Activated naive CD4-positive, alpha-beta T cell treated with anti-CD3 and anti-CD28 coated beads, Interleukin-2, amount 10 ng/mL, durations not matched to agents 7 days and 5 days (primary cell): ENCODE measurements at places on chromosomes 12 and 14.

GRCh38 chr12:31491841-31492598 lies 98.9 kb downstream of the DENND5B start:
- H3K36me3 ChIP-seq, result no peaks in the 10 kb centered on the region
- no peaks in the 10 kb centered on the region for H3K4me1 ChIP-seq
- peaks cover 3% of the 10 kb centered on the region for H3K27me3 ChIP-seq
- H3K4me3 ChIP-seq, result no peak overlapping the region

- no peak for DNase-seq
- H3K4me3 ChIP-seq, result no peak overlapping the region
- H3K27me3 ChIP-seq, result no peaks in the 10 kb centered on the region
- H3K4me1 ChIP-seq, result no peaks in the 10 kb centered on the region
- no peak overlapping the region for H3K27ac ChIP-seq
Observed at GRCh38 chr14:66426451-66426850, 59.7 kb upstream of the CCDC196 start.

GRCh38 chr12:30440826-30441602 lies 254.7 kb downstream of the IPO8 start:
- H3K27ac ChIP-seq, result no peak overlapping the region
- no peak for DNase-seq
- H3K4me1 ChIP-seq, result no peaks in the 10 kb centered on the region

GRCh38 chr14:24838945-24839616 lies 205.1 kb upstream of the GZMB start:
- H3K4me3 ChIP-seq, result no peak overlapping the region
- H3K27ac ChIP-seq, result no peak overlapping the region
- H3K27me3 ChIP-seq, result peaks cover 5% of the 10 kb centered on the region

DNA sequence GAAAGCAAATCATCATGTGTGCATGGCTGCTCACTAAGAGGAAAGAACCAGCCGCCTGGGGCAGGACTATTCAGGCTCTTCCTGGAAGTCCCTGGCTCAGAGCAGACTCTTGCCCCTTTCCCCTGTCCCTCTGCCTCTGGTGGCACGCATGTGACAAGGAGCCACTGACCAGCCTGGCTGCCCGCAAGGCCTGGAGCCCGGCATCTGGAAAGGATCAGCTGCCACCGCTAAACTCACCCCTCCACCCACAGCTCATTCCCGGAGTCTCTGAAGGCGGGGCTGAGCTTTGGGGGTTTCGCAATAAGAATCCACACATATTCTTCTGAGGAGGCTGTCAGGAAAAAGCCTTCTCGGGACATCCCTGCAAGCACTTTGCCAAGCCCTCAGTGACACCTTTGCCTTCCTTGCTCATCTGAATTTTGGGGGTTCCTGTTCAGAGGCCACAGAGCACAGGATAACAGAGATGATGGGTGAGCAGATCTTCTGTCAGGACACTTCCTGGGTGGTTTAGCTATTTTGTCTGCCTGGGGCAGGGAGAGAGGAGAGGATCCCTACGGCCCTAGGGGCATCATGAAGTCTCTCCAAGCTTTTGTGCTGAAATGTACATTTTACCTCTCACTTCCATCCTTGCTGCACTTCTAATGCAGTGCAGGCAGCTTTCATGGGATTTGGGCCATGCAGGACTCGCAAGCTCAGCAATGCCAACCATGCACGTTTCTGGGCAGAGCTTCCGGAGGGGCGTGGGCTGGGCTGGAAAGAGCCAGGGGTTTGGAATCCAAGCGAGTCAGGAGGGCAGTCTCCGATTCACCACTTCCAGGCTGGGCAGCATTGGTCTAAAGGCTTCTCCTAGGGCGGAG lies 124.8 kb upstream of the MAP1LC3B2 start:
- no peak overlapping the region for H3K4me3 ChIP-seq
- H3K27me3 ChIP-seq, result peaks cover 17% of the 10 kb centered on the region
- no peaks in the 10 kb centered on the region for H3K36me3 ChIP-seq
- no peak for DNase-seq

GRCh38 chr12:130563323-130563722 lies 152.8 kb downstream of the RIMBP2 start:
- no peaks in the 10 kb centered on the region for H3K27me3 ChIP-seq
- no peak overlapping the region for H3K27ac ChIP-seq
- no peaks in the 10 kb centered on the region for H3K4me1 ChIP-seq
- no peak overlapping the region for H3K4me3 ChIP-seq

DNA sequence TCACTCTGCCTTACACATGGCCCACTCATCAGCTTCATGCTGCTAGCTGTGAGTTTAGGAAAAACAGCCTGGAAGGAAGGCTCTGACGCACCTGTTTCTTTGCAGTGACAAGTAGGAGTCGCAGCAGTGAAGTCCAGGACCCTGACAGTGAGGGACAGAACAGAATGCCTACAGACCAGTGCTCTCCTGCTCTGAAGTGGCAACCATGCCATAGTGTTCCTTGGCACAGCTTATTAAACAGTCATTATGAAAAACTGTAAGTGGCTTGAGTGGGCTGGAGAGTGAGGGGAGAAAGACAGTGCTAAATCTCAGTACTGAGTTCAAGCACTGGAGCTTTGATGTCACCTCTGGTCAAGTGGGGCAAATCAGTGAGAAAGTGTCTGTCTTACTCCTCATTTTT lies 61.7 kb downstream of the MYRFL start:
- H3K27me3 ChIP-seq, result peaks cover 22% of the 10 kb centered on the region
- H3K4me1 ChIP-seq, result no peaks in the 10 kb centered on the region
- H3K27ac ChIP-seq, result no peak overlapping the region
- no peak overlapping the region for H3K4me3 ChIP-seq

DNA sequence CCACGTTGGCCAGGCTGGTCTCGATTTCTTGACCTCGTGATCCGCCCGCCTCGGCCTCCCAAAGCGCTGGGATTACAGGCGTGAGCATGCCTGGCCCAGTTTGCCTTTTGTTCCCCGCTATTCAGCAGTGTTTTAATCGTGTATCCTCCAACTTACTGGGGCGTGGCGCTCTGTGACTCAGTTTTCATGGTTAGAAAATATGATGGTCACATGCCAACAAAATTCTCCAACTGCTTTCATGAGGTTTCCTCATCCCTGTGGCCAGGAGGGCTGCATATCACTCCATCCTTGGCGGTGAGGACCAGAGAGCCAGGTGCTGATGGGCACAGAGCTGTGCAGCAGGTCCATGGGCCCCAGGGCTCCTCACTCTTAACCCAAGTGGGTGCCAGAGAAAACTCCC lies 33.0 kb upstream of the PRMT8 start:
- DNase-seq, result no peak
- peaks cover 67% of the 10 kb centered on the region for H3K27me3 ChIP-seq
- H3K4me1 ChIP-seq, result peaks cover 11% of the 10 kb centered on the region
- H3K27ac ChIP-seq, result no peak overlapping the region

GRCh38 chr12:93127582-93128331 lies 198.7 kb upstream of the EEA1 start:
- no peaks in the 10 kb centered on the region for H3K4me1 ChIP-seq
- H3K4me3 ChIP-seq, result no peak overlapping the region
- no peaks in the 10 kb centered on the region for H3K36me3 ChIP-seq

DNA sequence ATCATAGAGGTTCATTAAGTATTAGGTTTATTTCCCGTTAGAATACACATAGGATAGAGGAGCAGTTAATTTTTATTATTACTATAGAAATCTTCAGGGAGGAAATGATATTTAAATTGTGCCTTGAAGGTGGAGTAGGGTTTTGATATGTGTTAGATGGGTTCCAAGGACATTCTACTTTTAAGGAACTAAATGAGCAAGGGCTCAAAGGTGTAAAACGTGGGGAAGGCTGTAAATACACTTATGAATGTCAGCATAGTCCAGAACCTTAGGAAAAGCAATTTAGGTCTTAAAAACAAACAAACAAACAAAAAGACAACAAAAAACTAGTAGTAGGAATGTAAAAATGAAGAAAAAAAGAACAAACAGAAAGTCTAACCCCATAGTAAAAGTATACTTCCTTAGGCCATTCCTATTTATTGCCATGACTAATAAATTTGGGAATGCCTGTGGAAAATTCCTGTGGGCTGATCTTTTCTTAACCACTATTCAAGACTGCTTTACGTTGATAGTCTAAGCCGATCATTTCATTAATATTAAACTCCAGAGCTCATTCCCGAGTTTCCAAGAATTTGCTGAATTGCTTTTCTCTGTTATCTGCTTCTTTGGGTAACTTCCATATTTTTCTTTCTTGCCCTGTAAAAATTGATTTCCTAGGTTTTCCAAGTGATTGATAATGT lies 180.3 kb downstream of the RAD51B start:
- no peaks in the 10 kb centered on the region for H3K27me3 ChIP-seq
- H3K4me1 ChIP-seq, result no peaks in the 10 kb centered on the region
- no peak overlapping the region for H3K4me3 ChIP-seq
- no peak for DNase-seq
- no peak overlapping the region for H3K27ac ChIP-seq

GRCh38 chr14:34007902-34008301 lies 57.0 kb upstream of the EGLN3 start:
- H3K27ac ChIP-seq, result no peak overlapping the region
- peaks cover 10% of the 10 kb centered on the region for H3K36me3 ChIP-seq
- H3K4me1 ChIP-seq, result peaks cover 12% of the 10 kb centered on the region

DNA sequence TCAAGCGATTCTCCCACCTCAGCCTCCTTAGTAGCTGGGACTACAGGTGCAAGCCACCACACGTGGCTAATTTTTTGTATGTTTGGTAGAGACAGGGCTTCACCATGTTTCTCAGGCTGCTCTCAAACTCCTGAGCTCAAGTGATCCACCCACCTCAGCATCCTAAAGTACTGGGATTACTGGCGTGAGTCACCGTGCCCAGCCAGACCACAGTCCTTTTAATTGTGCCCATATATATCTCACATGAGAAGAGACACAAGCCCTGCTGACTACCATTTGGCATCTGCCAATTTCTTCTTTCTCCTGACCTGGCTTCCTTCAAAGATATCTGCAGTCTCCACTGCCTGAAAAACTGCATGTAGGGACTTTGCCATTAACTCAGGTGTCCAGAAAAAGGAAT lies 142.5 kb downstream of the DPY19L2 start:
- no peak overlapping the region for H3K27ac ChIP-seq
- no peaks in the 10 kb centered on the region for H3K36me3 ChIP-seq
- H3K27me3 ChIP-seq, result no peaks in the 10 kb centered on the region
- no peaks in the 10 kb centered on the region for H3K4me1 ChIP-seq

- no peaks in the 10 kb centered on the region for H3K27me3 ChIP-seq
- H3K36me3 ChIP-seq, result peaks cover 33% of the 10 kb centered on the region
- H3K4me1 ChIP-seq, result no peaks in the 10 kb centered on the region
- H3K4me3 ChIP-seq, result no peak overlapping the region
Observed at GRCh38 chr14:75751296-75751695, 90.2 kb downstream of the TTLL5 start.

- DNase-seq, result no peak
- H3K36me3 ChIP-seq, result peaks cover 11% of the 10 kb centered on the region
- H3K27ac ChIP-seq, result no peak overlapping the region
- H3K4me3 ChIP-seq, result no peak overlapping the region
- peaks cover 9% of the 10 kb centered on the region for H3K4me1 ChIP-seq
Observed at GRCh38 chr14:68910540-68910939, 68.6 kb downstream of the ACTN1 start.

GRCh38 chr14:37384870-37385596 lies 187.3 kb downstream of the MIPOL1 start:
- H3K27ac ChIP-seq, result no peak overlapping the region
- DNase-seq, result no peak
- H3K4me1 ChIP-seq, result no peaks in the 10 kb centered on the region
- H3K27me3 ChIP-seq, result no peaks in the 10 kb centered on the region
- no peaks in the 10 kb centered on the region for H3K36me3 ChIP-seq

- no peak overlapping the region for H3K27ac ChIP-seq
- H3K27me3 ChIP-seq, result peaks cover 10% of the 10 kb centered on the region
- no peak overlapping the region for H3K4me3 ChIP-seq
- no peak for DNase-seq
- no peaks in the 10 kb centered on the region for H3K36me3 ChIP-seq
Observed at GRCh38 chr14:76430017-76430416, 54.1 kb downstream of the ESRRB start.

DNA sequence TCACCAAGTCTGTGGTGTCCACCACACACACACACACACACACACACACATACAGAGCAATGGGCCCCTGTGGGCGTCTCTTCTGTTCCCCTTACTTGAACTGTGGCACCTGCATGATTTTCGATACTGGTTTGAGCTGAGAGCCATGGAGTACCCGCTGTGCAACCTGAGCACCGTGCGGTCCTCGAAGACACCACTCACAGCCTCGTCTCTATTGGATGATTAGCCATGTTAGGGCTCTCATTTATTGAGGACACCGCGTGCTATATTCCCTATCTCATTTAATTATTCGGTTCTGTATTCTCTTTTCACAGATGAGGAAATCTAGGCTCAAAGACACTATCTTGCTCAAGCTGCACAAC lies 623 bp upstream of the C14orf132 start:
- no peak overlapping the region for H3K27ac ChIP-seq
- DNase-seq, result no peak
- H3K4me3 ChIP-seq, result peak overlapping the region; percentile 60
- no peaks in the 10 kb centered on the region for H3K36me3 ChIP-seq
- H3K27me3 ChIP-seq, result peaks cover 41% of the 10 kb centered on the region

- no peak for DNase-seq
- no peaks in the 10 kb centered on the region for H3K4me1 ChIP-seq
- H3K27me3 ChIP-seq, result peaks cover 77% of the 10 kb centered on the region
- H3K27ac ChIP-seq, result no peak overlapping the region
- H3K4me3 ChIP-seq, result no peak overlapping the region
- H3K36me3 ChIP-seq, result no peaks in the 10 kb centered on the region
Observed at GRCh38 chr12:47943623-47944340, 19.6 kb upstream of the TMEM106C start.

DNA sequence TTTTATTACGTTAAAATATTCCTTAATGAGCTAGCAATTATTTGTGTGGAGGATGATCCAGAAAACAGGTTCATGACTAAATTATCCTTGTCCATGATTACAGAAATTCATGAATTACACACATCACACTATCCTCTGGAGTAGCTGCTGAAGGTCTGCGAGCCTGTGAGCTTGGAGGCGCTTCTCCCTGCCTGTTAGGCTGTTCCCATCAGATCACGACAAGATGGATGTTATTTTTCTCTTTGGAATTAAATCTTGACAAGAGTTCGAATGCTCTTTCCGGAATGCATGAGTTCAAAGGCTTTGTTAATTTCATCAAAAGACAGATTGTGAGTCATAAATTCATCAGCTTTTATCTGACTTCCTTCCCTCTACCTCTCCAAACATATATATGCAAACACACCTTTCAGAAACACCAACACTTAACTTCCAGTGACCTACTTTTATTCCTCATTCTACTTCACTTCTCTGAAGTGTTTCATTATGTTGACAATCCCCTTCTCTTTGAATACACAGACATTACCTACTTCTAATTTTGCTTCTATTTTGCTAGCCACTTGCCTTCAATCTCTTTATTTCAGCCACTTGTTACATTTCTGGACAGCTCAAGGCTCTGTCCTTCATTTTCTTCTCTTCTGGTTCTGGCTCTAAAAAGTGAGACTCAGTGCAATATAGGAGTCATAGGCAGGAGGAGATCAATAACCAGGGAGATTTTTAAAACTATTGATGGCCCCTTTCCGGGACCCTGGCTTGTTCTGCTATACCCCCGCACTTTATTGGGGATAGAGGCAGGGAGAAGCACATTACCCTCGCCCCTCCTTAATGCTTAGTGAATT lies 274.6 kb downstream of the BTG1 start:
- H3K4me3 ChIP-seq, result no peak overlapping the region
- H3K27me3 ChIP-seq, result no peaks in the 10 kb centered on the region
- DNase-seq, result no peak
- H3K27ac ChIP-seq, result peak overlapping the region; percentile 9
- peaks cover 23% of the 10 kb centered on the region for H3K4me1 ChIP-seq
